Astrocyte (in vitro differentiated cells and primary cell): ENCODE measurements at places on chromosomes 6 and 20. TPM values are rescaled to one million over a fixed set of nuclear protein-coding genes. Genes with fewer than 3 reads are reported as not detected.
A peak's percentile ranks its signal among the peaks of the same experiment; 100 is the strongest.

- H3K4me1 ChIP-seq = no peaks in the 10 kb centered on the region
- no peak overlapping the region for H3K27ac ChIP-seq
- no peaks in the 10 kb centered on the region for H3K36me3 ChIP-seq
- no peak for DNase-seq
Observed at GRCh38 chr6:123044341-123044860, 48.4 kb downstream of the CLVS2 start.

DNA sequence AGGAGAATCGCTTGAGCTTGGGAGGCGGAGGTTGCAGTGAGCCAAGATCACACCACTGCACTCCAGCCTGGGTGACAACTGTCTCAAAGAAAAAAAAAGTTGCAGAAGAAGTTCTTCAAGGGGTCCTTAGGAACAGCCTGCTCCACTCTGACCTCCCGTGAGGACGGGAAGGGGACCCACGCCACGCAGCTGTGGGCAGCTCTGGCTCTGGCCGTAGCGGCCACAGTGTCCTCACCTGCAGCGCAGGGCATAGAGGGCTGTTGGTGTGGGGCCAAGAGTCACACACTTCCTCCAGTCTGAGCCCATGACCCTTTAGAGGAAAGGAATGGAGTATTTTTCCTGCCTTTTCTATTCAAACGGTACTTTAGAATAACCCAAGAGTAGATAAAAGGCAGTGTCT lies 5.4 kb downstream of the NTSR1 start:
- no peak overlapping the region for H3K27ac ChIP-seq
- H3K27me3 ChIP-seq = peaks cover 35% of the 10 kb centered on the region
- no peaks in the 10 kb centered on the region for H3K36me3 ChIP-seq
- no peak overlapping the region for H3K4me3 ChIP-seq
- DNase-seq = no peak
- H3K4me1 ChIP-seq = no peaks in the 10 kb centered on the region

GRCh38 chr6:28769626-28770402 lies 154.0 kb downstream of the TRIM27 start:
- DNase-seq = peak; percentile 16
- H3K4me1 ChIP-seq = no peaks in the 10 kb centered on the region
- H3K36me3 ChIP-seq = no peaks in the 10 kb centered on the region
- H3K27ac ChIP-seq = no peak overlapping the region
- no peak overlapping the region for H3K4me3 ChIP-seq
- H3K27me3 ChIP-seq = peaks cover 92% of the 10 kb centered on the region

GRCh38 chr20:41664584-41664983 lies 46.4 kb upstream of the CHD6 start:
- H3K27me3 ChIP-seq = peaks cover 5% of the 10 kb centered on the region
- DNase-seq = no peak
- no peaks in the 10 kb centered on the region for H3K36me3 ChIP-seq

GRCh38 chr6:33297956-33298772 lies 578 bp downstream of the RGL2 start:
- peaks cover 8% of the 10 kb centered on the region for H3K4me1 ChIP-seq
- DNase-seq = peak; percentile 68
- no peaks in the 10 kb centered on the region for H3K27me3 ChIP-seq
- H3K4me3 ChIP-seq = peak overlapping the region; percentile 80

DNA sequence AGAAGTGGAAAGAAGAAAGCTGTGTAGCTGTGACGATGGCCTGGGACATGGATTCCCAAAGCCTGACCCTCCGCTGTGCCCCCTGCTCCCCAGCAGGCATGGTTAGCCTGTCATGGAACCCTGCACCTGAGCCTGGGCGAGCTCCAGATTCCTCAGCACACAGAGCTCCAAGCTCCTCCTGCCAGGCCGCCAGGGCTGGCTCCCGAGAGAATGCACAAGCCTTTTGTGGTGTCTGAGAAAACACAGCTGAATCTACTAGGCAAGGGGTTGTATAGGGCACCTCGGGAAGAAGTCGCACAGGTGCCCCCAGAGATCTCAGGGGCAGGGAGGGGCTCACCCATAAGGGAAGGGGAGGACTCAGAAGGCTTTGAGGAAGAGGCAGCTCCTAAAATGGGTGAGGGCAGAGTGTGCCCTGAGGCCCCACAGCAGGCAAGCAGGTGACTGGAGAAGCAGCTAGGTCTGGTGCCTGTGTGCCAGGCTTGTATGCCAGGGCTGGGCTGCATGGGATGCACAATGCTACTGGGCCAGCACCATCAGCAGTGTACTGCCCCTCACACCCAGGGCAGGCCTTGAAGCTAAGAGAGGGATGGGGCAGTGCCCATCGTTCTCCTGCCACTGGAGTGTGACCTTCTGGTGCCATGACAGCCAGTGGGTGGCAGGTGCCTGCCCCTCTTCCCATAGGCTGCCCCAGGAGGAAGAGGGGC lies 64.3 kb upstream of the CD93 start:
- no peak for DNase-seq
- H3K4me1 ChIP-seq = peaks cover 42% of the 10 kb centered on the region

- H3K36me3 ChIP-seq = no peaks in the 10 kb centered on the region
- no peak for DNase-seq
- no peak overlapping the region for H3K27ac ChIP-seq
- H3K27me3 ChIP-seq = no peaks in the 10 kb centered on the region
Observed at GRCh38 chr6:51541847-51542246, 545.6 kb downstream of the PKHD1 start.

DNA sequence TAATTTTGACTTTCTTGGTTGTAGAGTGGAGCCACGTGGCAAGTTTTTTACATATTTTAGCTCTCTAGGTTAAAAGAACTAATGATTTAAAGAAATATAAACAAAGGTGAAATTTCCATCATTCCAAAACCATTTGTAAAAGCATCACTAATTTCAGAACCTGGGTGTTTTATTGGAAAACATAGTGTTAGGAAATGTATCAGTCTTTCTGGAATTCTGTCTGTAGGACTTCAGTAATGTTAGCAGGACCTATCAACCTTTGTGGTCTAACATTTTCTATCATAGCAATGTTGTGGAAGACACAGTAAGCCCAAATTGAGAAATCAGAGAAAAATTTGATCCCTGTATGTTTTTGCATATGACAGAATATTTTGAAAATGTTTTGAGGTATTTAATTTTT lies 28.3 kb downstream of the L3MBTL3 start:
- peaks cover 14% of the 10 kb centered on the region for H3K36me3 ChIP-seq
- peak; percentile 41 for DNase-seq
- no peak overlapping the region for H3K27ac ChIP-seq

DNA sequence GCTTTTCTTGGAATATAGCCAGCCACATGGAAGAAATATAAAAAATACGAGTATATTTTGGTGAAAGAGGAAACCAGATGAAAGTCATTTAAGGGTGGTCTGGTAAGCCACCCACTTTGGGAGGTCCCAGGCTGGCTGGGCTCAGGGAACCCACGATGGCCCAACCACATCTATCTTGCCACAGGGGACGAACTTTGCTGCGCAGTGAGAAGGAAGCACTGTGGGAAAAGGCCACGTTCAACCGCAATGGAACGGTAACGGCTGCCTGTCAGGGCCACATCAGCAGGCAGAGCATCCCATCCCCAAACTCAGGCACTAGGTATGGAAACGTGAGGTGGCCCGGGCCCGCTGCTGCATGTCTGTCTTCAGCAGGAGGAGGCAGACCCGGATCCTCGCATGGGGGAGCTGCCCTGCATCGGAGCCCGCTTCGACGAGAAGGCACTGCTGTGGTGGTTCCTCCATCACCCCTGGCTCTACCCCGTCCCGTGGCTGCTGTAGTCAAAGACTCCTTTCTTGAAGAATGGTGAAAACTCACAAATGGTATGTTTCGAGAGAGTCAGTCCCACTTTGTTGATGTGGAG lies 300.4 kb downstream of the KIF16B start:
- H3K4me1 ChIP-seq = no peaks in the 10 kb centered on the region
- DNase-seq = no peak
- no peak overlapping the region for H3K27ac ChIP-seq
- no peak overlapping the region for H3K4me3 ChIP-seq

- H3K27ac ChIP-seq = no peak overlapping the region
- peaks cover 7% of the 10 kb centered on the region for H3K4me1 ChIP-seq
- H3K4me3 ChIP-seq = no peak overlapping the region
- H3K27me3 ChIP-seq = no peaks in the 10 kb centered on the region
Observed at GRCh38 chr20:21430020-21430419, 32.7 kb upstream of the NKX2-4 start.

- H3K27ac ChIP-seq = no peak overlapping the region
- no peak overlapping the region for H3K4me3 ChIP-seq
- H3K4me1 ChIP-seq = no peaks in the 10 kb centered on the region
- no peaks in the 10 kb centered on the region for H3K27me3 ChIP-seq
Observed at GRCh38 chr6:113488061-113488460, 369.1 kb upstream of the MARCKS start.

DNA sequence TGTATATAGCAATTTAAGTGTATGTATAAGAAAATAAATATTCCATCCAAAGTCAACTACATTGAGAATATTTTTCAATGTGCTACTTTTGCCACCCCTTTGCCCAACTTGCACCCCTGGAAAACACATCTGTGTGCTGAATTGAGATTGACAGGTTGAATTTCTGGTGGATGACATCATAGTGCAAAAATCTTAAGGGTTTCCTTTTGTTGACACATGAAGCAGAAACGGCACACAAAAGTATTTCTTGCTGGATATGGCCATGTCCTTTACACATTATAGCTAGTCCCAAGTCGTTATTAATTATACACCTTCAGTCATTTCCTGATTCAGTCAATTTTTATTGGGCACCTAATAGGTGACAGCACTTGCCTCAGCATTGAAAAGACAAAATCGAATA lies 188.7 kb upstream of the FBXL4 start:
- no peak overlapping the region for H3K27ac ChIP-seq
- H3K27me3 ChIP-seq = no peaks in the 10 kb centered on the region
- H3K36me3 ChIP-seq = no peaks in the 10 kb centered on the region
- no peak overlapping the region for H3K4me3 ChIP-seq
- DNase-seq = no peak

GRCh38 chr6:146273490-146273889 lies 244.6 kb downstream of the GRM1 start:
- no peaks in the 10 kb centered on the region for H3K4me1 ChIP-seq
- no peaks in the 10 kb centered on the region for H3K27me3 ChIP-seq
- H3K4me3 ChIP-seq = no peak overlapping the region
- no peak overlapping the region for H3K27ac ChIP-seq

GRCh38 chr20:38835792-38836191 lies 30.3 kb downstream of the PPP1R16B start:
- no peak overlapping the region for H3K27ac ChIP-seq
- peaks cover 12% of the 10 kb centered on the region for H3K27me3 ChIP-seq
- H3K4me3 ChIP-seq = no peak overlapping the region
- H3K36me3 ChIP-seq = no peaks in the 10 kb centered on the region
- DNase-seq = no peak

R3HDML gene
- 0.25 and 1.3 TPM in 2 replicates for total RNA-seq

GPR31 gene
- total RNA-seq = not detected in 2 replicates

SCAF8 gene
- 36.0 and 36.2 TPM in 2 replicates for total RNA-seq

C6orf15 gene
- 4.6 and 6.4 TPM in 2 replicates for total RNA-seq

NFKBIL1 gene
- total RNA-seq = 18.8 and 20.4 TPM in 2 replicates

SCUBE3 gene
- 8.5 and 10.1 TPM in 2 replicates for total RNA-seq

SLC35D3 gene
- not detected in 2 replicates for total RNA-seq

F13A1 gene
- total RNA-seq = 10.1 and 16.7 TPM in 2 replicates
